CD8-positive, alpha-beta memory T cell (primary cell): ENCODE measurements at places on chromosomes 7 and 10. TPM values are rescaled to one million over a fixed set of nuclear protein-coding genes. Genes with fewer than 3 reads are reported as not detected.
A peak's percentile ranks its signal among the peaks of the same experiment; 100 is the strongest.

Gene PDGFA
- 0.68 TPM for polyA plus RNA-seq

Gene SPACDR
- polyA plus RNA-seq: 0.56 TPM

Gene HOGA1
- not detected for polyA plus RNA-seq

Gene MPP7
- polyA plus RNA-seq: 22.2 TPM

Gene AKR1C4
- polyA plus RNA-seq: not detected

Gene SYT15
- polyA plus RNA-seq: 0.05 TPM

Gene ACTR3C
- 4.7 TPM for polyA plus RNA-seq

Gene PRSS37
- polyA plus RNA-seq: not detected

Gene PNLIPRP1
- not detected for polyA plus RNA-seq

Gene SEMA3E
- not detected for polyA plus RNA-seq

DNA sequence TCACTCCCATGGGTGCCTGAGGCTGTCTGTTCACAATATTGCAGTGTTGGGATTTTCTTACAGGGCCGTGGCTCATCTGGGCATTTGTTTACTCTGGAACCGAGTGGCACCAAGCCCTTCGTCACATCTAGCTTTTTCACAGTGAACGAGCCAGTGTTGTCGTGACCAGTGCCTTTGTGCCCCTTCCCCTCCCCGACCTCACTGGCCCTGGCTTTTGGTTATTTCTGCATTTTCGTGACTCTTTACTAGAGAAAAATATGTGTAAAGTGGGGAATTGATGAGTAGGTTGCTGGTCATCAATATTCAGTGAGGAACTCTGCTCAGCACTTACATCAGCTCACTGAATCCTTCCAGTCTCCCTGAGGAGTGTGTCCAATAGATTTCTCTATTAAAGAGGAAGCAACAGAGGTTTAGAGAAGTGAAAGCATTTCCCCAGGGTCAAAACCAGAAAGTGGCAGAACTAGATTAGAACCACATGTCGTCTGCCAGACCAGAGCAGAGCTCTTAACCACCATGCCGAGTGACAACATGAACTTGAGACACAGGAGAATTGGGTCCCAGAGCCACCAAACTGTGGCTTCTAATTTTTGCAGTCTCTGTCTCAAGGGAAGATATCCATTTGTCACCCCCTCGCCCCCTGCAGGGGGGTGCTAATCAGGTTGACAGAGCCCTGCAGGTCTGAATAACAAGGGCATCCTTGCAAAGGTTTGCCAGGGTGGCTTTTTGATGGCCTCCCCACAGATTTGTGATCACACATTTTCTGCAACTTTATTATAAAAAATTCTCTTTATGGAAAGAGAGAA is 125.3 kb downstream of the CHN2 start:
- H3K27ac ChIP-seq: no peak overlapping the region
- no peaks in the 10 kb centered on the region for H3K4me1 ChIP-seq
- H3K4me3 ChIP-seq: no peak overlapping the region

GRCh38 chr7:128763541-128763940 is 12.1 kb downstream of the OPN1SW start:
- no peaks in the 10 kb centered on the region for H3K27me3 ChIP-seq
- peaks cover 30% of the 10 kb centered on the region for H3K36me3 ChIP-seq
- no peaks in the 10 kb centered on the region for H3K4me1 ChIP-seq
- H3K4me3 ChIP-seq: no peak overlapping the region
- no peak for DNase-seq

DNA sequence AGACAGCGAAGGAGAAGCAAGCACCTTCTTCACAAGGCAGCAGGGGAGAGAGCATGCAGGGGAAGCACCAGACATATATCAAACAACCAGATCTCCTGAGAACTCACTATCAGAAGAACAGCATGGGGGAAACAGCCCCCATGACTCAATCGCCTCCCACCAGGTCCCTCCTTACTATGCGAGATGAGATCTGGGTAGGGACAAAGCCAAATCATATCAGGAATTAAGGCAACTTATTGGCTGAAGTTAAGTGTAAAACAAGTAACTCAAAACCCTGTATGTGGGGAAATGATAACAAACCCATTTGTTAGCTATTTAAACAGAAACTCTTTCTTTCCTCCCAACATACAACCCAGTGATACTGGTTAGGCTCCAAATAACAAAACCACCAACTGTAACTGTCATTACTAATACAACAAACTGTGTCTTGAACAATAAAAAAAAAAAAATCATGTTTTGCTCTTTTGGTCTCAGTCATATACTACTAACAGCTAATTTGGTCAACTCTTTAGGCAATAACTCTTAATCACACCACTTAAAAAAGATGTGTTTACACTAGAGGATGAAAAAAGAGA is 57.8 kb downstream of the MINDY3 start:
- H3K36me3 ChIP-seq: no peaks in the 10 kb centered on the region
- no peak overlapping the region for H3K4me3 ChIP-seq
- no peak for DNase-seq

DNA sequence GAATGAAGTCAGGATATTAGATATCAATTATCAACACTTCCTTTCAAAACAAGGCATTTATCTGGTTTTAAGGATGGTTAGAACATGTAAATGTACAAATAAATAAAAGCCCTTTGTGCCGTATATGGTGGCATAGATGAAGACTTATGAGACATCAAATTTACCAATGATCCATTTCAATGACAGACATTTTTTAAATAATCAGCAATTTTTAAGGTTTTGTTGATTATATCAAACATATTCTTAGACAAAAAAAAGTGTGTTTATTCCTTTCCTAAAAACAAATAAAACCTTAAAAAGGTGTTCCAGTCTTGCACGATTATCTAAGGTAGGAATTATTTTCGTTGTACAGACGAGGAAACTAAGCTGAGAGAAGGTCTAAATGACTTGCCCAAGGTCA is 13.8 kb downstream of the APBB1IP start:
- H3K27ac ChIP-seq: no peak overlapping the region
- peaks cover 6% of the 10 kb centered on the region for H3K36me3 ChIP-seq
- no peak overlapping the region for H3K4me3 ChIP-seq
- no peaks in the 10 kb centered on the region for H3K27me3 ChIP-seq
- peaks cover 88% of the 10 kb centered on the region for H3K4me1 ChIP-seq

DNA sequence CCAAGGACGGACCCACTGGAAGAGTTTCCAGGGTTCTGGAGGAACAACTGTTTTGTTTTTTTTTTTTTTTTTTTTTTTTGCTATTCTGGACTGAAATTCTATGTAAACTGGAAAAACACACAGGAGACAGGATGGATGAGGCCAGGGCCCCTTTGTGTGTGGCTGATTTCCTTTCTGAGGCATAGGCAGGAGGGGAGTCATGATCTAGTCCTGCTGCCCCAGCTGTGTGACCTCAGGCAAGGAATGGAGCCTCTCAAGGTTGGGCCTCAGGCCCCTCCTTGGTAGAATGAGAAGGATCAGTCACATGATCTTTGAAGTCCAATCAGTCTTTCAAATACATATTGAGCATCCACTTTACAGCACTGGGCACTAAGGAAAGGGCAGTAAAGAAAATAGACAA is 87.6 kb downstream of the SH3PXD2A start:
- H3K4me1 ChIP-seq: peaks cover 56% of the 10 kb centered on the region
- H3K36me3 ChIP-seq: no peaks in the 10 kb centered on the region
- no peak overlapping the region for H3K27ac ChIP-seq
- no peak for DNase-seq

DNA sequence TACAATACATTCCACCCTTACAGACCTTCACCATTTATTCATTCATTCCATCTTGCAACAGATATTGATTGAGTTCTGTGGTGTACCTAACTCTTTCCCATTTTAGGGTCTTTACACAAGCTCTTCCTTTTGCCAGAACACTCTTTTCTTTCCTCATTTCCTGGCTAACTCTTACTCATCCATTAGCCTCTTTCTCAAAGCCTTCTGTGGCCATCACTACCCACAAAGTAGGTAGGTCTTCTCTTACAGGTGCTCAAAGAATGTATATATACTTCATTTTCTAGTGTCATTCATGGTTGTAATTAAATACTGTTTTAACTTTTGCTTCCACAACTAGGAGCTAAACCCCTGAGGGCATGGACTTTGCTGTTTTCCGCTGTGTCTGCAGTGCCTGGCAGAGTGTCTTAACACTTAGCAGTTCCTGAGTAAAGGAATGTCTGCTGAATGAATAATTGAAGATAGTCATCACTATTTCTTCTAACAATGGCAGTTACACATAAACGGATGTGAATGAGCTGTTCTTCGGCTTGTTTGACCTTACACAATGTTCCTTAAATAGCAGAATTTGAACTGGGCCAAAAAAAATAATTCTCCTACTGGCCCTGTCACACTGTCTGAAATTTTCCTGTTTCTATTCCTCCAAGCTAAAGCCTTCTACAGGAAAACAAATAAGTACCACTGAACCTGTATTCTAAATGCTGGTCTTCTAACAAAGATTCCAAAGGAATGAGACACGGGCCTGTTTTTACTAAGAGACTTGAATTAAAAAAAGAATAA is 15.1 kb downstream of the BCAP29 start:
- H3K36me3 ChIP-seq: peaks cover 8% of the 10 kb centered on the region
- H3K27ac ChIP-seq: no peak overlapping the region
- DNase-seq: no peak
- H3K27me3 ChIP-seq: no peaks in the 10 kb centered on the region
- H3K4me1 ChIP-seq: no peaks in the 10 kb centered on the region
- H3K4me3 ChIP-seq: no peak overlapping the region

- no peaks in the 10 kb centered on the region for H3K27me3 ChIP-seq
- H3K4me1 ChIP-seq: no peaks in the 10 kb centered on the region
- no peak for DNase-seq
- no peak overlapping the region for H3K4me3 ChIP-seq
- no peak overlapping the region for H3K27ac ChIP-seq
These were observed 82.0 kb downstream of the FGFR2 start for GRCh38 chr10:121516093-121516865.

- H3K4me1 ChIP-seq: no peaks in the 10 kb centered on the region
- no peak overlapping the region for H3K27ac ChIP-seq
- no peaks in the 10 kb centered on the region for H3K36me3 ChIP-seq
- no peaks in the 10 kb centered on the region for H3K27me3 ChIP-seq
- no peak for DNase-seq
- H3K4me3 ChIP-seq: no peak overlapping the region
These were observed 58.4 kb upstream of the WAPL start for GRCh38 chr10:86579883-86580520.

GRCh38 chr10:82544377-82544776 is 669.4 kb downstream of the NRG3 start:
- no peaks in the 10 kb centered on the region for H3K27me3 ChIP-seq
- H3K36me3 ChIP-seq: no peaks in the 10 kb centered on the region
- H3K4me3 ChIP-seq: no peak overlapping the region
- no peak for DNase-seq
- no peak overlapping the region for H3K27ac ChIP-seq

DNA sequence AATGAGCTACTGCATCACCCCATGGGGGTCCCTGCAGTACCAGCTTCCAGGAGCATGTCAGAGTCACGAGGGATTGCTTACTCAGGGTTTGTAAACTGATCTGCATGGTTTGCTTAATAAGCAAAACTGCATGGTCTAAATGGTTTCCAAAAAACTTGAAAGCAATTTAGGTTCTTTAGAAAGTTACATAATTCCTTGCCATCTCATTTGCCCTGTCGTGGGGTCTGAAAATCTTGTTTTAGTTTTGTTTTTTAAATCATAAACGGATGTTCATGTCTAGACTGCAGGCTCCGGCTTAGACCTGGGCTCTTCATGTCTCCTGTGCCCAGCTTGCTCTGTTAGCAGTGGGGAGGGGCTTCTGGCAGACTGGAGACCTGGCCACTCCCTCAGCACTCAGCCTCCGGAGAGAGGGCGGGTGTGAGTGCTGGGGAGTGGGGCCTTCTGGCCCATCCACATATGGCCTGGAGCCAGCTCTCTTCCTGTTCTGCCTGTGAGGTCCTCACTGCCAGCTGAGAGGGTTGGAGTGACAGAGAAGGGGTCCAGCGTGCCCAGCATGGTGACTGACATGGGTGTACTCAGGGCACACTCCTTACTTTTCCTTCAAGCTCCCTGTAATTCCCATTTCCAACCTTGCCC is 17.5 kb downstream of the PRF1 start:
- H3K27me3 ChIP-seq: no peaks in the 10 kb centered on the region
- no peaks in the 10 kb centered on the region for H3K36me3 ChIP-seq
- DNase-seq: peak; percentile 22
- H3K4me3 ChIP-seq: no peak overlapping the region

DNA sequence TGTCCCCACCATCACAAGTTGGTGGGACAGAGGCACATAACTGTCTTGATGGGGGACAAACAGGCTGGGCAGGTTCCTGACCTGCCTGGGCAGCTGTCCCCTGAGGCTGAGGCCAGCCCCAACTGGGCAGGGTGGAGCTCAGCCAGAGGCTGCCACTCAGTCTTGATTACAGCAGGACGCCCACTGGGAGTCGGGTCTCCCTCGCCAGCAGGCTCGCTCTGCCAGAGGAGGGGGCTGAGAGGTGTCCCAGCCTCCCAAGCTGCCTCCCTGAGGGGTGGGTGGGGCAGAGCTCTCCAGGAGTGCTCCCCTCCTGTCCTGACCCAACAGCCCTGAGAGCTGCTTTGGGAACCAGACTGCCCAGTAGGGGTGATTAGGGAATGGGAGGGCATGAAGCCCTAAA is 1.8 kb upstream of the CAMK2G start:
- no peak overlapping the region for H3K27ac ChIP-seq
- no peaks in the 10 kb centered on the region for H3K27me3 ChIP-seq
- DNase-seq: no peak
- peaks cover under 1% of the 10 kb centered on the region for H3K36me3 ChIP-seq
- H3K4me3 ChIP-seq: no peak overlapping the region

GRCh38 chr7:40885503-40885902 is 750.7 kb downstream of the SUGCT start:
- no peak overlapping the region for H3K4me3 ChIP-seq
- DNase-seq: no peak
- H3K4me1 ChIP-seq: no peaks in the 10 kb centered on the region
- H3K36me3 ChIP-seq: no peaks in the 10 kb centered on the region
- H3K27me3 ChIP-seq: no peaks in the 10 kb centered on the region

GRCh38 chr10:61903928-61904344 is 2.4 kb downstream of the ARID5B start:
- H3K36me3 ChIP-seq: no peaks in the 10 kb centered on the region
- peaks cover 32% of the 10 kb centered on the region for H3K4me1 ChIP-seq
- no peaks in the 10 kb centered on the region for H3K27me3 ChIP-seq
- H3K4me3 ChIP-seq: peak overlapping the region; percentile 98
- DNase-seq: no peak
- no peak overlapping the region for H3K27ac ChIP-seq

- peaks cover 13% of the 10 kb centered on the region for H3K4me1 ChIP-seq
- no peaks in the 10 kb centered on the region for H3K27me3 ChIP-seq
- H3K27ac ChIP-seq: no peak overlapping the region
These were observed 37.5 kb downstream of the SMURF1 start for GRCh38 chr7:99106411-99106810.

DNA sequence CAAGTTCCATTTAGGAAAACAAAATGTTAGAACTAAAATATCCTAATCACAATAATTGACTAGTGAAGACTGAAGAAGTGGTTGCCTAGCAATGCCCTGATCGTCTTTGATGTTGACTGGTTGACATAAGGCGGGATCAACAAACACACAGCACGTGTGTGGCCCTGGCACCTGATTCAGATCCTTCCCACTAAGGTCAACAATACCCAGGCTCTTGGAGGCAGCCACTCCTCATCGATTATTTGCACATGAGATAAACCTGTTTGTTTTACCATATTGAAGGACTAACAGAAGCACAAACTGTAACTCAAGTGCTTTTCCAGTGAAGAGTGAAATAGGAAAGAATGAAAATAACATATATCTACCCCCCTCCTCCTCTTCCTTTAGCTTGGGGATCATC is 15.6 kb downstream of the FANK1 start:
- no peak overlapping the region for H3K4me3 ChIP-seq
- no peak overlapping the region for H3K27ac ChIP-seq

- peak overlapping the region; percentile 77 for H3K27ac ChIP-seq
- peaks cover 89% of the 10 kb centered on the region for H3K4me1 ChIP-seq
- no peaks in the 10 kb centered on the region for H3K27me3 ChIP-seq
- H3K4me3 ChIP-seq: peak overlapping the region; percentile 35
- peaks cover 33% of the 10 kb centered on the region for H3K36me3 ChIP-seq
- no peak for DNase-seq
These were observed 17.9 kb downstream of the ZC3HAV1 start for GRCh38 chr7:139091677-139091996.
